ENCODE measurements at places on chromosomes 6 and 20.

- no peak for DNase-seq
Observed at GRCh38 chr6:159107451-159108260, 61.5 kb upstream of the FNDC1 start.

GRCh38 chr20:13231031-13231752, 10.1 kb downstream of the ISM1 start:
- DNase-seq = peak; percentile 9

DNA sequence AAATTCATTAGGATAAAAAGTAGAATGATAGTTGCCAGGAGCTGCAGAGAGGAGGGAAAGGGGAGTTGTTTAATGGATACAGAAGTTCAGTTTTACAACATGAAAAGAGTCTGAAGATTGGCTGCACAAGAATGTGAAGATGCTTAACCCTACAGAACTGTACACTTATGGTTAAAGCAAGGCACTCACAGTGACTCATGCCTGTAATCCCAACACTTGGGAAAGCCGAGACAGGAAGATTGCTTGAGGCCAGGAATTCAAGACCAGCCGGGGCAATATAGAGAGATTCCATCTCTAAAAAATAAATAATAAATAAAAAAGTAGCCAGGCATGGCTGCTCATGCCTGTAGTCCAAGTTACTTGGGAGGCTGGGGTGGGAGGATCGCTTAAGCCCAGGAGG, 174.0 kb downstream of the TASP1 start:
- DNase-seq = no peak

DNA sequence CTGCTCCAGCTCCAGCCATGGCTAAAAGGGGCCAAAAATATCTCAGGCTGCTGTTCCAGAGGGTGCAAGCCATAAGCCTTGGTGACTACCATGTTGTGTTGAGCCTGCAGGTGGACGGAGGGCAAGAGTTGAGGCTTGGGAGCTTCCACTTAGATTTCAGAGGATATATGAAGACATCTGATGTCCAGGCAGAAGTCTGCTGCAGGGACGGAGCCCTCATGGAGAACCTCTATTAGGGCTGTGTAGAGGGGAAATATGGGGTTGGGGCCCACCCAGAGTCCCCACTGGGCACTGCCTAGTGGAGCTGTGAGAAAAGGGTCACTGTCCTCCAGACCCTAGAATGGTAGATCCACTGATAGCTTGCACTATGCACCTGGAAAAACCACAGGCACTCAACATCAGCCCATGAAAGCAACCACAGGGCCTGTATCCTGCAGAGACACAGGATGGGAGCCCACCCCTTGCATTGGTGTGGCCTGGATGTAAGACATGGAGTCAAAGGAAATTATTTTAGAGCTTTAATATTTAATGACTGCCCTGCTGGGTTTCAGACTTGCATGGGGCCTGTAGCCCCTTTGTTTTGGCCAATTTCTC, 70.5 kb downstream of the NINL start:
- DNase-seq = no peak

- no peak for DNase-seq
Observed at GRCh38 chr6:151443911-151444621, 7.9 kb downstream of the RMND1 start.

DNA sequence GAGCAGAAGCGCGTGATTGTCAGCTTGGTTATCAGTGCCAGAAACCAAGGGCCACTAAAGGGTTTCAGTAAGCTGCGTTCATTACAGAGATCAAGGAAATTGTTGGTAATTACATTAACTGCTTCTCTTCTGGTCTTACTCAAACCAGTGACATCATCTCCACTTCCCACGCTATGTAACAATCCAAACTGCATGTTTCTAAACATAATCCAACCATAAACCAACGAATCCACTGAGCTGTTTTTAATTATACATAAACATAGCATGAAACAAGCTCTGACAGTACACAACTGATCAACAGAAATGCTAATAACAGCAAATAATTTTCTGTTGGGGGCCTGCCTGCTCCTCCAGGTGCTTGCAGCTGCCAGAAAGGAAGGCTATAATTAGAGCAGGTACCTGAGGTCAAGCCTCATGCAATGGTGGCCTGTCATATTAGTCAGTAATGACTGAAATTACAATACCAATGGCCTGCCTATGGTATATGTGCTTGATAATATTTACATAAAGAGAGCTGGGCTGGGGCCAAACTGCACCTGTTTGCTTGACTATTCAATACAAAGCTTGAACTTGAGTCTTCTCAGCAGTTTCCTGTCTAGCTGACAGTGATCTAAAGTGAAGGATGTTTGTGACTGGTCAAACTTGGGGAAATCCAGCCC, 40.1 kb downstream of the ILRUN start:
- DNase-seq = peak; percentile 54

- DNase-seq = no peak
Observed at GRCh38 chr20:22374066-22374465, 210.3 kb downstream of the FOXA2 start.

DNA sequence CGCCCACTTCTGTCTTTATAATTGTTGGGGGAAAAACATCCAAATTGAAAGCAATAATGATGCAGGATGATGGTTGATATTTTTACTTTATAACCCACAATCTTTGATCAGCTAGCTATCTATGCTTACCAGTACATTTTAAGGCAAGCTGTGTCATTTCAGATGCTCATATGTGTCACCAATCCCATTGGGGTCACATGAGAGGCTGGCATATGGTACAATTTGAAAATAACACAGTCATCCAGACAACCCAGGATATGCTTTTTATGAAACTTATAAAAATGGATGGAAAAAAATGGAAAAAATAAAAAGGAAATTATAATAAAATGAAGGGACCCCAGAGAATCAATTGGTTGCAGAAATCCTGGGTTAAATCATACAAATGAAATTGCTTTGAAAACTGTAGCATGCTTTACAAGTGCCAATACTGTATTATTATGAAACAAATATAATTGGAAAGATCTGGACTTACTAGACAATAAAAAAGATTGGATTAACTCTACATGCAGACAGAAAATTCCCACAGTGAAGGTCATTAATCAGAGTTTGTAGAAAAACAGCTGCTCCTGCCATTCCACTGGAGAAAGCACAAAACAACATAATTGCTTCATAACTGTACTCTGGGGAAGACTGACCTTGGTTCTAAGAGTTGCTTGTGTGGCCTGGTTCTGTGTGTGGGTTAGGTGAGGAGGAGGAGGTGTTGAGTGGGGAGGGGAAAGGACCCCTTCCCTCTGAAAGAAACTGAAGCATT, 13.3 kb upstream of the PRIM2 start:
- peak; percentile 36 for DNase-seq

DNA sequence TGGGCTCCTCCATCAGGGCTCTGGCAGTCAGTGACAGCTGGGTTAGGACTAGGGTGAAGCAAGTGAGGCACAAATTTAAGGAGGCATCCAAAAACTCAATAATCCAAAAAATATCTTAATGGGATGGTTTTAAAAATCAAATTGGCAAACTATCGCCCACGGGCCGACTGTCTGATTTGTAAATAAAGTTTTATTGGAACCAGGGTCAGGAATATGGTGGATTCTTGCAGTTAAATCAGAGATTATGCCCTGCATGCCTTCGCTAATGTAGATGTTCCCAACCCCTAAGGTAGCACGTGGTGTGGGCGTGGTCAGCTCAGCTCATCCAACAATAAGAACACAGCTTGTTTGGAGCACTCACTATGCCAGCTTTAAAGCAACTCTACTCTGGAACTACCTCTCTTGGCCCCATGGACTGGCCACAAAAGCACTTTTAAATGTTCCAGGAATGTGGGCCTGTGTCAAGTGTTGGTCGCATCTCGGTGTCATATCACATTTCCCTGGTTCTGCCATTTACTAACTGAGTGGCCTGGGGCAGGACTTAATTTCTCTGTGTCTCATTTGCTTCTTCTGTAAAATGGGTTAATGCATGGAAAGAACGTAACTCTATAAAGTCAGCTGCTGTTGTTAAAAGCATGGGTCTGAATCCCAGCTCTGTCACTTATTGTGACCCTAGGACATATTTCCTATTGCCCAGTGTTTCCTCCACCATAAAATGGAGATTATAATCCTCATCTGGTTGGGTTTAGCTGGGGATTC, 7.0 kb downstream of the TP53RK start:
- DNase-seq = no peak

- DNase-seq = no peak
Observed at GRCh38 chr6:97473979-97474378, 191.0 kb upstream of the MMS22L start.

GRCh38 chr6:27834879-27835549, 77.2 kb downstream of the OR2B2 start:
- DNase-seq = no peak

- no peak for DNase-seq
Observed at GRCh38 chr6:127456465-127456864, 2.7 kb downstream of the KIAA0408 start.

GRCh38 chr6:1726341-1726768, 116.6 kb downstream of the FOXC1 start:
- DNase-seq = no peak

DNA sequence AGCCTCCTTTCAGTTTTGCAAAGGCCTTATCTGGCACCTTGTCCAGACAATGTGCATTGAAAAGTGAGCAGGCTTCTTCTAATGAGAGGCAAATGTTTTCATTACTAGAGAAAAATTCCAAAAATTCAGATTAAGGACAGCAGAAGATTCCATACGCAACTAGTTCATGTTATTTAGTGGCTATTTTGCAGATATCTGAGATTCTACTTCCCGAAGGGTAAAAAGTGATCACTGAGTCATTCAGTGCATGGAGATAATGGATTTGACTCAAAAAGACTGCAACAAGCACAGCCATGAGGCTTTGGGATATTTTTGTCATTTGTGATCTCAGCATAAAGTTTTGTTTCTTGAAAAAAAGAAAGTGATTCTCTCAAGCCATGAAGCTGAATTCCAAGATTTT, 29.9 kb downstream of the METTL24 start:
- DNase-seq = peak; percentile 60

GRCh38 chr20:7828437-7828836, 111.8 kb downstream of the HAO1 start:
- no peak for DNase-seq

Data from cardiac fibroblast (primary cell).